Left lobe of liver (tissue), 2 donors: ENCODE measurements at places on chromosomes 1 and 21. TPM values are rescaled to one million over a fixed set of nuclear protein-coding genes. Genes with fewer than 3 reads are reported as not detected.

DNA sequence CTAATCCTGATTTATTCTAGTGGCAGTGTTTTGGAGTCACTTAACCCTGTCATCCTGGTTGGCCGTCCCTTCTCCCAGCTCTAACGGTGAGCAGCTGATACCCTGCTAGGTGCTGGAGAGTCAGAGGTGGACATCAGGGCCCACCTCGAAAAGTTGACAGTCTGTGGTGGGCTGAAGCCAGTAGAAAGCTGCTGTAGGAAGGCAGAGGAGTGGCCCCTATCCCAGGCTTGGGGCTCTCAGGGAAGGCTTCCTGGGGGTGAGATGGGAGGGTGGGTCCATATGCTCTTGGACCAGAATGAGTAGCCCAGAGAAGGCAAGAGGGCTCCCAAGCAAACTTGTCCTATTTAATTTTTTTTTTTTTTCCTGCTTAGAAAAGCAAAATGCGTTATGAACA, 475 bp upstream of the RPL5 start:
- DNase-seq: no peak

- no peak for DNase-seq
Measured at GRCh38 chr1:206591226-206591625, 21.0 kb downstream of the EIF2D start.

Gene FABP3
- 3.0 TPM for total RNA-seq

GRCh38 chr21:31443736-31444521, 99.9 kb upstream of the TIAM1 start:
- no peak for DNase-seq

GRCh38 chr1:26044971-26045721, 772 bp downstream of the SLC30A2 start:
- DNase-seq: no peak

- peak; percentile 69 for DNase-seq
Measured at GRCh38 chr1:173717238-173717637, 2.5 kb downstream of the KLHL20 start.
